RPMI7951 (cell line): ENCODE measurements at places on chromosomes 11 and 22.
A peak's percentile ranks its signal among the peaks of the same experiment; 100 is the strongest.

DNA sequence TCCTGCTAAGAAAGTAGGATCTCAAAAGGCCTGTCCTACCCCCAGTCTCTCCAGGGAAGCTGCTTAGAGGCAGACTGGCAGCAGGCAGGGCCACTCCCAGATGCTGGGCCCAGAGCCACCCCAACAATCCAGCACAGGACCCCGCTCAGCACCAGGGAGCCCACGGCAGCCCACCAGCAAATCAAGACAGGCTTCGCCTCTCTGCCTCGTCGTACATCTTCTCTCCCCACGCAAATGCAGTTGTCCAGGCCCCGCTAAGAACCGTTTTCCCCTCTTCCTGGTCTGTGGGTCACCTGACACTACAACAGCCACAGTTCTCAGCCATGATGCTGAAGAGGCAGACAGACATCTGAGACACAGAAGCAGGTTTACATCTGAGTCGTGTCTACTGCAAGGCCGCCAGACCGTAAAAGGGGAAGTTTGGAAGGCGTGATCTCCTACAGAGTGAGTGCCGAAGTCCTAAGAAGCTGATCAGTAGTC lies 51.1 kb downstream of the IGSF9B start:
- no peak for DNase-seq

- peak; percentile 63 for DNase-seq
These were observed 7.4 kb downstream of the ETS1 start for GRCh38 chr11:128579798-128580504.

- DNase-seq = no peak
These were observed 50.1 kb downstream of the MN1 start for GRCh38 chr22:27751277-27752070.

DNA sequence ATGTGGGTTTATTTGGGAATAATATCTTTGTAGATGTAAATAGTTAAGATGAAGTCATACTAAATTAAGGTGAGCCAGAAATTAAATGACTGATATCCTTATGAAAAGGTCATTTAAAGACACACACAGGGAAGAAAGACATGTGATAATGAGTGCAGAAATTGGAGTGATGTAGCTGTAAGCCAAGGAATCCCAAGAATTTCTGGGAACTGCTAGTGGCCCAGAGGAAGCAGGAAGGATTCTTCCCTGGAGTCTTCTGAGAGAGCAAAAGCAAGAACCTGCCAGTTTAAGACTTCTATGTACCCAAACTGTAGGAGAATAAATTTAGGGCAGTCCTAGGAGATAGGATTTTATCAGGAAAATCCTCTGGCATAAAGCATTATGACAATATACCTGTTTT lies 66.9 kb downstream of the LRRC4C start:
- DNase-seq = no peak

- no peak for DNase-seq
These were observed 205.1 kb downstream of the NXPE2 start for GRCh38 chr11:114883472-114883871.

- DNase-seq = no peak
These were observed 47.2 kb upstream of the CD5 start for GRCh38 chr11:61054927-61055562.

GRCh38 chr22:46625113-46625842 lies 5.1 kb downstream of the GRAMD4 start:
- no peak for DNase-seq

DNA sequence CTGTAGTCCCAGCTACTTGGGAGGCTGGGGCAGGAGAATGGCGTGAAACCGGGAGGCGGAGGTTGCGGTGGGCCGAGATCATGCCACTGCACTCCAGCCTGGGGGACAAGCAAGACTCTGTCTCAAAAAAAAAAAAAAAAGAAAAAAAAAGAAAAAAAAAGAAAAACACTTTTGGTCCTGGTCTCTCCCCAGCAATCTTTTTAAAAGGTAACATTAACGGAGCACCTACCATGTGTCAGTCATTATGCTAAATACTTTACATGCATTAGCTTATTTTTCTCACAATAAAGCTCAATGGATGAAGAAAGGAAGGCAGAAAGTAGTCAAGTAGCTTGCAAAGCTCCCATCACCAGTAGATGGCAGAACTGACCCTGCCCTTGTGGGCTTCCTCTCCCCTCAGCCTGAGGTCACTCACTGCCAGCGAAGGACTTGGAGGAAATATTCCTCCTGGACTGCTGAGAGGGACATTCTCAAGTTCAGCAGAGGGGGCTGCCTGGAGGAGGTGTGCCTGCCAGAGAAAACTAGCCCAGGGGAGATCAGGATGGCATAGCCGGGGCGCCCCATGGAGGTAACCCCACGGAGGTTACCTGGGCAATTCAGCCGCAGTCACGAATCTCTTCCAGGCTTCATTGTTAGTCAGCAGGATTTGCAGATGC lies 15.5 kb downstream of the APOL3 start:
- DNase-seq = peak; percentile 76

GRCh38 chr11:11432621-11433319 lies 79.7 kb upstream of the CSNK2A3 start:
- DNase-seq = no peak

- no peak for DNase-seq
These were observed 219.3 kb upstream of the POU2AF2 start for GRCh38 chr11:111026241-111026640.

GRCh38 chr22:29121124-29121523 lies 48.3 kb downstream of the KREMEN1 start:
- DNase-seq = no peak

DNA sequence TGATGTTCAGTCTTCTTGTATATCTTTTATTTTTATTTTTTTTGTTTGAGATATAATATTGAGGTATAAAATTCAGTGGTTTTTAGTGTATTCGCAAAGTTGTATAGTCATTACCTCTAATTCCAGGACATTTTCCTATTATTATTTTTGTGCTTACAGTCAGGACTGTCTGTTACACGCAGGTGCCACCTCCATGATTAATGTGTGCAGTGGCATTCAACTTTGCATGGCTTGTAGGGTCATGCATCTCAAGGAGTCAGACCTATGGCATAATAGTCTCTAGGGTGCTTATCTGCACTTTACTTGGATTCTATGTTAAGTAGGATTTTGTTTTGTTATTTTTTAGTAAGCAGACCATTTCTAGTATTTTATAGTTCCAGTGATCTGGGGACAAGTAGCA lies 1.0 kb downstream of the CTR9 start:
- DNase-seq = no peak

DNA sequence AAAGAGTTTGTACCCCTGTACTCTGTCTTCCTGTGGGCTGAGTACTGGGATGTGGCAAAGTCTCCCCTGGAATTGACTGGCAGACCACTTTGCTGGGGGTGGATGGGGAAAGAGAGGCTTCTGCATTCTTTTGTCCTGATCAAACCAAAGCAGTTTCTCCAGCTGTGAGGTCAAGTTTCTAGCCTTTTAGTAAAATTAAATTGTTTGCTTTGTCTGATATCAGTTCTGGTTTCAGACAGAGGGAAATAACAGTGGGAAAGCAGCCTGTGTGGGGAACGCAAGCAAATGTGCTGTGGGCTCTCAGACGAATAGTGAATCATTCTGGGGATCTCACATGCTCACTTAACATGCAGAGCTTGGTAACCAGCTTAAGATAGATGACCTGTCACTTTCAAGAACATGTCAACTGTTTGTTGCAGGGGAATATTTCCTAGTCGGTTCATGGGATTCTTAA lies 151.6 kb downstream of the FAT3 start:
- no peak for DNase-seq

DNA sequence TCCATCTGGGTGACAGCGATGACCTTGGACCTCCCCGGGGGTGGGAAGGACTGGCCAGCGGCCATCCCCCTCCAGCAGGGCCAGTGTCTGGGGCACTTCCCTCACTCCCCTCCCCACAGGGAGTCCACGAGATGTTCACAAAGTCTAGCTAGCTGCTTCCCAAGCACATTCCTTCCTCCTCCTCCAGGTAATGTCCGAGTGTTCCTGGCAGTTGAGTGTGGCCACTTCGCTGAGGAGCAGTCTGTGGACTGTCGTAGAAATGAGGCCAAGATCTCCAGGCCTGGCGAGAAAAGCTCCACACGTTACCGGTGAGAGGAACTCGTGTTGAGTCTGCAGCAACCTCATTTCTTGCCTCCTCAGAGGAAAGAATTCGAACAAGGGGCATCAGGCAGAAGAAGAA lies 425.5 kb downstream of the BRD1 start:
- no peak for DNase-seq

- no peak for DNase-seq
These were observed 7.9 kb downstream of the TCN2 start for GRCh38 chr22:30614879-30615278.

- no peak for DNase-seq
These were observed 2.6 kb upstream of the ZC3H12C start for GRCh38 chr11:110090466-110091026.

DNA sequence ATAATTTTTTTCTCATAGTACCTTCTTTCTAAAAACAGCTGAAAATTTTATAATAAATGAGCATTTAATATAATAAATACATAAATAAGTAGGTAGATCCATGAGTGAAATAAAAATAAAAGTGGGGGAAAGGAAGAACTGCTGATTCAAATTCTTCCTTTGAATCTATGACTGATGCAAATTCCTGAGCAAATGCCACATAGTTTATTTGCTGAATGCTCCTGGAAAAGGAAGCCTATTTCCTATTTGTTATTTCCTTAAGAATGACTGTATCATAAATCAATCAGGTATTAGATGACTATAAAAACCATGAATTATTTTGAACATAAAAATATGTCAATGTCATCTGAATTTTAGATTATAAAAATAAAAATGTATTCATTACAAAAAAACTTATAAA lies 16.6 kb downstream of the BTBD10 start:
- DNase-seq = no peak

- peak; percentile 37 for DNase-seq
These were observed 417.0 kb upstream of the DDI1 start for GRCh38 chr11:103619480-103619879.

- DNase-seq = no peak
These were observed 207.3 kb upstream of the MTNR1B start for GRCh38 chr11:92762121-92762540.

GRCh38 chr11:10777806-10778205 lies 26.8 kb downstream of the CTR9 start:
- DNase-seq = no peak

DNA sequence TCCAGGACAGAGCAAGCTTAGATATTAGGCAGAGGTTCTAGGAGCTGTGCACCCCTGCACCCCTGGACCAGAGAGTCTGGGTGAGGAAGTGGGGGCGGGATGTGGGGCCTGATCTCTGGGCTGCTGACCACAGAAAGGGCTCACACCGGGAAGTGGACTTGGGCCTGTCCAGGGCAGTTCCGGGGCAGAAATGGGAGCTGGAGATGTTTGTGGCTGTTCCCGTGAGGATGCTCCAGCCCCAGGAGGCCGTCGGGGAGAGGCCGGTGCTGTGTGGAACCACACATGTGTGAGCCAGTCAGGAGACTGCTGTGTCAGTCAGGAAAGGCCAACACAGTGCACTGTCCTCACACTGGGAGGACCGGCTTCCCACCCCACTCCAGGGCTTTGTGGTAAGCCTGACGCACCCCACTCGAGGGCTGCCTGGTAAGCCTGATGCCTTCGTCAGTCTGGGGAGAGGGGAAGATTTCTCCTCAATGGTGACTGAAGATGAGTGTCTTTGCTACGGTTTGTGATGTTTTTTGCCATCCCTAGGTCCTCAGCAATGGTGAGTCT lies 741.0 kb downstream of the BRD1 start:
- DNase-seq = no peak
